AG20443 (cell line): ENCODE measurements at places on chromosomes 4 and X.

- DNase-seq = no peak
These were observed 2188.9 kb downstream of the PCDH7 start for GRCh38 chr4:32909053-32909452.

DNA sequence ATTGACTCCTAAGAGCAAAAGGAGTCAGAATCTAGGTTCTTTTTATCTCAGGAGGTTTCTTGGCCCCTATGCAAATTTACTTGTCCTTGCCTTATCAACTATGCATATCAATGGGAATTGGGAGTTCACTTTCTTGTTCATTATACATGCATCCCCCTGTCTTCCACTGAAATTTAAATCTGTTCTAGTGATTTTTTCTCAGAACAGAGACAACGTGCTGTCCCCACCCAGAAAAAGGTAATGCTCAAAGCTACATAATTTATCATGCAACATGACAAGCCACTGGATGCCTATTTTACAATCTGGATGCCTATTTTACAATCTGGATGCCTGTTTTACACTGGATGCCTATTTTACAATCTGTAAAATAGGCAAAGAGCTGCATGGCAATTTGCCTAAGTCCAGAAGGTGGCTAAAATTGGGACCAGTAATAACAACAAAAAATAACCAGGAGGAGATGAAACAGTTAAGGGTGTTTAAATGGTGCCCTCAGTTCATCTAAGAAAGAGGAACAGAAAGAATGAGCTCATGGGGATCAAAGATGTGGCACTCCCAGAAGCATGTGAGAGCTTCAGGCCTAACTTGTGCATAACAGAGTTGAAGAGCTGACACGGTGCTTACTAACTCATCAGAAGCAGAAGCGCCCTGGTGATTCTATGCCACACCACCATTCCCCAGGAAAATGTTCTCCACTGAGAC, 537.8 kb upstream of the BOD1L1 start:
- no peak for DNase-seq

DNA sequence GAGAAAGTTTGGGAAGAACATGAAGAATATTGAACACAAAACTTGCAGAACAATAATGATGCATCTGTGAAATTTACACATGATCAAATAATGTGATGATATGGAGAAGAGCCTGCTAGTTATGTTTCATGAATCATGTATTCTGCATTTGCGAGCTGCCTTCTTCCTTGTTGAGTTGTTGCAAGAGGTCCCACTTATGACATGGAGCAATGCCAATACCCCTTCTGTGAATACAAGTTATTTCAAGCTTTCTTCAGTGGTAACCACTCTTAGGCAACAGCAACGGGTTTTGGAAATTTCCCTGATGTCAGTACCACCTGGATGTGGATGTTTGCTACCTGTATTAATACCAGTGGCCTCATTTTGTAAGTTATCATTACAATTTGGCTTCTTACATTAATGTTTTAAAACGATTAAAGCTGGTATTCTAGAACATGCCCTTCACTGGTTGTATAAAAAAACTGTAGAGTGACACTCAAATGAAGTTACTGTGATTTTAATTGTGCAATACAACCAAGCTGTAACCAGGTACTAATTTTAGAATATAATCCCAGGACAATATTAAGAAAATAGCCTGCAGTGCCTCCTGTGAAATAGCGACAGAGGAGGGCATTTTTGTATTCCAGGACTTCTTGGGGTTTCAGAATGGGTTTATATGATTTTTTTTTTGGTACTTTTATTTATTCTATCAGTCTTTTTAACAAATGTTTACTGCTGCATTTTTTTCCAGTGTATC, 25.3 kb downstream of the IQCM start:
- DNase-seq = no peak

GRCh38 chr4:20044966-20045365, 206.7 kb upstream of the SLIT2 start:
- DNase-seq = no peak

DNA sequence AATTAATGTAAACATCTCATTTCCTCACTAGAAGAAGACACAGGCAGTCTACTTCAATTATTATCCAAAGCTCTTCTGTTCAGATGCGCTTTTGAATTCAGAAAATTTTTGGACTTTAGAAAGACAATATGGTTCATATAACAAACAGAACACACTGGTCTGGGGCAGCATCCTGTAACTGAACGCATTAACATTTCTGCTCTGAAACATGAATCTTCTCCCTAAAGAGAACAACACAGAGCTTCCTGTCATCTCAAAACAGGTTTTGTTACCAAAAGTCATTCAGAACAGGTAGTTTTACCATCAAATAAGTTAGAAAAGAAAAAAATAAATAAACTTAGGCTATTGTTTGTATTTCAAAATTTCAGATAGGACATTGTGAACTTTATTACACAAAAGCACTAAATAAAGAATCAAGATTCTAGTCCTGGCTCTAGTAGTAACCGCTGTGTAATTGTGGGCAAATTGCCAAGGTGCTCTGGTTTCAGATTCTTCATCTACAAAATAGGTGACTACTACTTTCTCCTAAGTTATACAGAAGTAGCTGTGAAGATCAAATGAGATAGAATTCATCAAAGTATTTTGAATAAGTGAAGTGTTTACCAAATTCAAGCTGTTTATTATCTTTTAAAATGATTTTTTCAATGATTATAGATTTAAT, 252.3 kb upstream of the RASGEF1B start:
- no peak for DNase-seq

DNA sequence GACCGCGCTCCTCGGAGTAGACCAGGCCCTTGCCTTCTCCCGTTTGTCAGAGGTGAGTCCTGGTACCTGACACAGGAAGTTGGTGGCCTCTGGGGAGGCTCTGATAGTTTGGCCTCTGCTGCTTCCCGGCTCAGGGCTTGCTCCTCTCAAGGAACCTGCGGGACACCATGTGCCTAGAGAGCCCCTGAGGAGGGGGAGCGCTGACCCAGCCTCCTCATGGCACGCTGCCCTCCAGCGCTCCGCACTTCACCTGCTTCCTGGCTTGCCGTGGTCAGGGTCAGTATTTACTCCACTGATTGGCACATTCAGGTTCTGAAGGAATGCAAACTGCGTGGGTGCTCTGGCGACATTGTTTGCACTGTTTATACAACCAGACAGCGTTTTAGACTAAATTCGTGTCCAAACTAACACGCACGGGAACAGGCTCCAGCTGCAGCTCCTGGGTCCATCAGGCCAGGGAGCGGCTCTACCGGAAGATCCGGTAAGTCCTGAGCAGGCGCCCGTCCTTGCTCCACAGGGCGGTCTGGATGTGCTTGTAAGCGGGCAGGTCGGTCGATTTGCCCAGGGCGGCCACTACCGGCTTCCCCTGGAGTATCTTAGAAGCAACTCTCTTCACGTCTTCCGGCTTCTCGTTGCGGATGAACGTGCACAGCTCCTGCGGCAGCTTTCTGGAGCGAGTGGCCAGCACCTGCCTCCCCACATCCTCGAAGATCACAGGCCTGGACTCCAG, 121.6 kb upstream of the GRID2 start:
- no peak for DNase-seq

DNA sequence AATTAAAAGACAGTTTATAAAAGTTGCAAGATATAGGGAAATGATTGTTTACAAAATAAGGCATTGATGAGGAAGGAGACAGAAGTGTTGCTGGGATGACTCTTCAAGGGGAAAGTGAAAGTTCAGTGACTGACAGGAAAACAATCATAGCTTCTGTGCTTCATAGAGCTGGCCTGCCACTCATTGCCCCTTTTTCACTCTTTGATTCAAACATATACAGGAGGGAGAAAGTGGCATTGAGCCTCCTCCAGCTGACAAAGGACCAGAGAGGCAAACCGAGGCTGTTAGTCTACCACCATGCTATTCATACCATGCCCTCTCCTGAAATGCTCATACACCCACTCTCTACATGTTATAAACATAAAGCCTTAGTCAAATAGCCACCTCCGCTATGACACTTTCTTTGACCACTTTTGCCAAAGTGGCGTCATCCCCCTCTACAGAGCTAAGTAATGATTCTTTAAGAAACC, 79.2 kb upstream of the ATOH1 start:
- DNase-seq = no peak

DNA sequence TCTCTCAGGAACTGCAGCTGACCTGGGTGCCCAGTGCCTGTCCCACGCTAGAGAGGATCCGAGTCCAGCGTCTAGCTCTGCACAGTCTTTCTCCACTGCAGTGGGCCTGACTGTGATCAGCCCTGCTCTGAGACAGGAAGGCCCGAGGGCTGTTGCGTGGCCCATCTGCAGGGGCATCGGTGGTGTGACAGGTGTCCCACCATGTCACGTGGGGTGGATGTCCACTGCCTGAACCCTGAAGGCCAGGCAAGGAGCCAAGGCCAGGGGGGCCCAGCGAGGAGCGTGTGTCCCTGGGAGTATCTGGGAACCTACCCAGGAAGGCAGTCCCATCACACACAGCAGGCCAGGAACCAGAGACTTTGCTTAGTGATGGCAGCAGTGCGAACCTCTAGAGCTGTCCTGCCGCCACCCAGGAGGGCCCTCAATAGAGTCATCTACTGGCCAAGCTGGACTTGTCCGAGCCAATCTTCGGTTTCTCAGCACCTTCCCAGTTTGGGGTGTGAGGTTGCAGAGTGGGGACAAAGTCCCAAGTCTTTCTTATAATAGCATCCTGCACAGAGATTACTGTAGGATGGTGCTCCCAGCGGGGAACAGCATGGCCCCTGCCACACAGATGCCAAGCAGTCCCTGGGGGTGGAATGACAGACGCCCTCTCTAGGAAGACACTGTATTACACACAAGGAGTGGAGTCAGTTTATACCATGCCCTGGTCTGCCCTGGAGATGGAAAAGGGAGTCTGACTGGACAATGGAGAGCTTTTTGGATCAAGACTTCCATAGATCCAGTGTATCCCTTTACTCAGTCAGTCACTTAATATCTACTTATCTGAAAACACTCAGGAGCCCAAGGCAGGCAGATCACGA, 38.3 kb downstream of the DCTD start:
- DNase-seq = no peak

DNA sequence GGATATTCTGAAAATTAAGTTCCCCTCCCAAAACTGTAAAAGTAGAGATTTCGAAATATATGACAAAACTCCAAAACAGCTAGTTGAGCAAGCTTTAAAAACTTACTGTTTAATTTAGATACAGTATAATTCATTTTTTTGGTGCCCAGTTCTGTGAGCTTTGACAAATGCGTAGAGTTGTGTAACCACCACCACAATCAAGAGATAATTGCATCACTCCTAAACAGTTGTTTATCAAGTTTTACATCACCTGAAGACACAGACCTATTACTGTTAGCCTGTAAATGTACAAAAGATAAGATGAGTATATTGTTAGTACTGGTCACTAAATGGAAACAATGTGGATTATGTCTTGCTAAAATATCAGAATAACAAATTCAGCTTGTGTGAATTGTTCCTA, 62.3 kb downstream of the ALG13 start:
- no peak for DNase-seq

DNA sequence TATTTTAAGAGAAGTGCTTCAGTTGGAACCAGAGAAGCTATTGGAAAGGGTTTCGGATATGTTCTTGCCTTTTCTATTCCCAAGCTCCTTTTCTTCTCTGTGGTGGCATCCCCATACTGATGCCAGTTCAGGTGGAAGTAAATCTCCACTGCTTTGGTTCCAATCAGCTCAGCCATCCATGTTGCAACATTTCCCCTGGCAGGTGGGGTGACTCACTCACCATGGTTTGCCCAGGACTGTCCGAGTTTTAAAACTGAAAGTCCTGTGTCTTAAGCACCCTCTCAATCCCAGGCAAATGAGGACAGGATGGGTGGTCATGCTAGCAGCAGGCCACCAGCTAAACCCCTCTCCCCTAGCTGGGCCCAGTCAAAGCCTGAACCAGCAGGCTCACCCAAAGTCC, 15.1 kb downstream of the RAI2 start:
- no peak for DNase-seq

DNA sequence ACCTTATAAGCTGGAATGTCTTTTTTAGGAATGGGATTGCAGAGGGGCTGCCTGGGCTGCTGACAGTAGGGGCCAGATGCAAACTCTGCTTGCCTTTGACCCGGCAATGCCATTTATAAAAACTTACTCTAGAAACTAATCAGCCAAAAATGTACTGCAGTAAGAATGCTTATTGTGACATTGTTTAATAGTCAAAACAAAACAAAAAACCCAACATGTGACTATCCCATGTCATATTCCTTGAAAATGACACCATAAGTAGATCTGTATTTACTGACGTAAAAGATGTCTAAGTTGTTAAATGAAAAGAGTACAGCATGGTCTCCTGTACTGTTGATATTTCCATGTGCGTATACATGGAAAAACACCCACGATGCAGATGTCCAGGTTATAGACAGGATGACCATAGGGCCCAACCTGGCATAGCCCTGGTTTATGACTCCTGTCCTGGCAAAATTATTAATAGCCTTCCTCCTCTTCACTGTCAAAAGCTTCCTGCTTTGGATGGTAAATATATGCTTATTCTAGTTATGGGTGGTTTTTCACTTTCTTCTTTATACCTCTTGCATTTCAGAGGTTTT, 138.9 kb downstream of the PTTG2 start:
- no peak for DNase-seq

DNA sequence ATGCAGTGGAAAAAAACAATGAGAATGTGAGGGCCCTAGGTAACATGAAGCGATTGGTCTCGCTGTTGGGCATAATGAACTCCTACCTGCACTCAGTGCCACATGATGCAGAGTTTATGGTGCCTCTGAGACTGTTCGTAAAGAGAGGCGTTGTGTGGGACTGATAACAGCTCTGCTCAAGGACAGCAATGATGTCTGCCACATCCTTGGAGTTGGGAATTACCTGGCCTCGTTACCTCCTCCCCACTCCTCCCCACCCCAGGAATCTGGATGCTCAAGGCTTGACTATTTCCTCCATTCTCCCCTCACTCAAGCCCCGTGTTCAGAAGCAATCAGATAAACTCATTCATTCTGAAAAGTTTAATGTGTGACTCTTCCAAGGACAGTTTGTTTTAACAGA, 148.0 kb upstream of the JADE1 start:
- no peak for DNase-seq

- no peak for DNase-seq
These were observed 7.0 kb downstream of the ENOX2 start for GRCh38 chrX:130896026-130896425.

DNA sequence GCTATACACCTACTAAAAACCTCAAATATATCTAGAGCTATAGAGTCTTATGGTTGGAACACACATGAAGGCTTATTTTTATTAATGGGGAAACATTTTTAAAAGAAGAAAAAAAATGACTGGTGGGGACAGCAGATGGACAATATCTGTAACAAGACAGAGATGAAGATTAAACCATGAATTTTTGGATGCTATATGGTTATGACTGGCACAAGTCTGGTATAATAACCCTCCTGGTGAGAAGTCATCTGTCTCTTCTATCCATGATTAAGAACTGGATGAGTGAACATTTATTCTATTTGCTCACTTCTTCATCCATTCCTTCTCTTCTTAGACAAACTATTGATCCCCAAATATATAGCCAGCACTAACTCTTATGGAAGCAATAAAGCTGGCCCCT, 104.4 kb downstream of the EFHC2 start:
- DNase-seq = no peak

GRCh38 chr4:136713140-136713539, 819.2 kb downstream of the PCDH18 start:
- DNase-seq = peak; percentile 6

DNA sequence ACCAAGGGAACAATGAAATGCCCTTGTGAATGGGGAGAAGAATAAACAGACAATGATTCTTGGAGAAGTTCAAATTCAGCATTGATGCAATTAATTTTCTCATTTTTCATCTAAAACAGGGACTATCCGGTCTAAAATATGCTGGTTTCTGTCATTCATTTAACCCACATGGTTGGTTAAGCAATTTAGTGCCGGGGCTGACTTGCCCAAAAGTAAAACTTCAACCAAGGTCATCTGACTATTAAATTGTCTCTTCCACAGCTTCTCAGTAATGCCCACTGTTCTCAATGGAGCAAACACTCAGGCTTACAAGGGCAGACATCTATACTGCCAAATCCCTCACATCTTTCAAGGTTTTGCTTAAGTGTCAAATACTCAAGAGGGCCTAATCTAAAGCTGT, 51.3 kb downstream of the ANXA10 start:
- no peak for DNase-seq
